ENCODE measurements at places on chromosomes 1 and 21.

DNA sequence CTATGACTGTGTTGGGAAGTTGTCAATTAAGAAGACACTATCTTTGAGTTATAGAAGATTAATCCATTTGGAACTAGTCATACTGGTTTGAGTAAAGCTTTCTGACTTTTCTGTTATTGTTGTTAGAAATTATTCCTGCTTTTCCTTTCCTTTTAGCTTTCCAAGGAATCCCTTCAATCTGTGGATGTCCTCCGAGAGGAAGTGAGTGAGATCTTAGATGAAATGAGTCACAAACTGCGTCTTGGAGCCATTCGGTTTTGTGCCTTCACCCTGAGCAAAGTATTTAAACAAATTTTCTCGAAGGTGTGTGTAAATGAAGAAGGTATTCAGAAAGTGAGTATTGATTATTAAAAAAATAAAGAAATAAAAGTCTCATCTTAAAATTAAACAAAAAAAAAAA lies 19.3 kb downstream of the GNPAT start:
- DNase-seq, result no peak

DNA sequence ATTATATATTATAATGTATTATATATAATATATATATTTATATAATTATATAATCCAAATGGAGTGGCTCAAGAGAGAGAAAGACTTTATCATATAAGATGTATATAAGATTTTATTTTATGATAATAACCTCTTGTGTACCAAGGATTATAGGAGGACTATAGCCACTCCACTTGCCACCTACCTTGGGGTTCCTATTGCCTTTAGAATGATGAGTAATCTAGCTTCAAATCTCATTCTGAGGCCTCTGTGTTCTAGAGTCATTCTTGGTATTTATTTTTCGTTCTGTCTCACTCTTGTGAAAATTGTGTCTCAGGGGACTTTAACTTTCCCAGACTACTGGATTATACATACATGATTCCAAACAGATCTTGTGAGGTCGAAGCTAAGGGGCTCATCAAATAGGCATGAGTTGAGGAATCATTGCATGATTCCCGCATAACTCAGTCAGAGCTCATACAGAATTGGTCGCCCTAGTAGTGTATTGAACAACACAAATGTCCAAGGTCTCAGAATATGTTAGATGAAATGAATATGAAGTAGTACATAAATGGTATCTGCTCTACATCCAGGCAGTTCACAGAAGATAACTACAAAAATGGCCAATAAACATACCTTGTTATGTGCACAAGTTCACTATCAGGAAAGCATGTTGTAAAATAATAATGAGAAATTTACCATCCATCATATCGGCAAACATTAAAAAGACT lies 159.5 kb upstream of the RNPC3 start:
- DNase-seq, result no peak

DNA sequence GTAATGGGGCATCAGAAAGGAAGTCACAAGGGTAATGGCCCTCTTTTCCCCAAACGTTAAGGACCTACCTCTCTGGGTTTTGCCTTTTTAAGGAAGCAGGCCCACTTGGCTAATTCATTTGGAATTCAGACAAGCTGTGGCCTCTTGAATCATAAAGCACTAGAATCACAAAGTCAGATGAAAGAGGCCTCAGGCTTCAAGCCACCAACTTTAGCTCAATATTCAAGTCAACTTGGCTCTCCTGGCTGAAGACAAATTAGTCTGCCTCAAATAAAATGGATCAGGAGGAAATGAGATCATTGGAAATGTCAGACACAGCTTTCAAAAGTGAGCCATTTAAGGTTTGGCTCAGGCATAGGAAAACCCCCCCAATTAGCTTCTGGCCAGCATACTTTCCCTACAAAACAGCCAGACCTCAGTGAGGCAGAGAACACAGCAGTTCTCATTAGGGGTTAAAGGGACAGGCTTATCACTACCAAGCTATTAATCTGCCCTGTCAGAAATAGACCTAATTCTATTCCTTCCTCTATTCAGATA lies 34.3 kb downstream of the SLC35D1 start:
- no peak for DNase-seq

DNA sequence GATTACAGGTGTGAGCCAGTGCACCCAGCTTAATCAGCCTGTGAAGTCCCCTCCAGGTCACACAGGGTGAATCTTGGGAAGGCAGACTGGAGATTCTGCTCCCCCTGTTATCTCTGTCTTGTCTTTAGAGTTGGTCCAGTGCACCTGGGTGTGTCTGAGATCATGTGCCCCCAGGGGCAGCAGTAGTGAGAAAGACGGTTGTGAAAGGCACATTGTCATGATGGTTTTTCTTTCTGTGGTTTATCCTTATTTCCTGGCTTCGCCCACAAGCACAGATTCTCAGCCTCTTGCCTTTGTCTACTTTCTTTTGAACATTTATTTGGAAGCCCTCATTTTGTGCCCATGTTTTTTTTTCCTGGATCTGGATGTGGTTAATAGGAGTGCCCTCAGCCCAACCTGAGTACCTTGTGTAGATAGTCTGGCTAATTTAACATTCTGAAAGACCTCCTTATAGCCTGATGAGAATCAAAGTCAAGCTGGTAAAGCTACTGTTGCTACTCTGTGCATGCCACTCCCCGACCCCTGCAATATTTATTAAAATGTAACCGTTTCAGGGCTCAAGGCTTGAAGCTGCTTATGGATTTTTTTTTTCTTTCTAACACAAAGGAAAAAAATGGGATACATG lies 23.7 kb downstream of the UCK2 start:
- DNase-seq, result no peak

- no peak for DNase-seq
Observed at GRCh38 chr1:19179597-19180264, 30.3 kb downstream of the UBR4 start.

GRCh38 chr1:176696109-176696508 lies 233.1 kb downstream of the PAPPA2 start:
- no peak for DNase-seq

- no peak for DNase-seq
Observed at GRCh38 chr1:47459253-47459788, 21.5 kb downstream of the FOXD2 start.

GRCh38 chr1:202306535-202307345 lies 35.0 kb downstream of the UBE2T start:
- DNase-seq, result no peak

All from central memory CD8-positive, alpha-beta T cell (primary cell).